ENCODE measurements at places on chromosomes 1 and 21. TPM values are rescaled to one million over a fixed set of nuclear protein-coding genes. Genes with fewer than 3 reads are reported as not detected.

Gene MMEL1
- total RNA-seq: 2.3 TPM

Gene GFI1
- under 0.01 TPM for total RNA-seq

Gene PLA2G2F
- not detected for total RNA-seq

Gene ATP6V1G3
- 0.22 TPM for total RNA-seq

Gene MAP3K21
- total RNA-seq: 0.54 TPM

Gene ESPN
- 0.69 TPM for total RNA-seq

Gene CD52
- total RNA-seq: not detected
